ENCODE measurements at places on chromosomes 1 and 21. TPM values are rescaled to one million over a fixed set of nuclear protein-coding genes. Genes with fewer than 3 reads are reported as not detected.

The CHI3L2 gene
- not detected for total RNA-seq

The VAMP3 gene
- 122 TPM for total RNA-seq

The SMYD2 gene
- total RNA-seq: 49.8 TPM

The SDC3 gene
- 21.9 TPM for total RNA-seq

The GPA33 gene
- total RNA-seq: not detected

The COL24A1 gene
- 0.58 TPM for total RNA-seq

The PROK1 gene
- not detected for total RNA-seq

The OR2W3 gene
- not detected for total RNA-seq

The SYCP1 gene
- total RNA-seq: not detected

The PRRX1 gene
- 41.2 TPM for total RNA-seq

The C4BPA gene
- total RNA-seq: not detected

The LYPD8 gene
- not detected for total RNA-seq

The CRYBG2 gene
- total RNA-seq: not detected

The LHX8 gene
- total RNA-seq: not detected

The NMNAT2 gene
- total RNA-seq: 0.53 TPM

The C1orf141 gene
- not detected for total RNA-seq

The RXFP4 gene
- total RNA-seq: not detected

The NR5A2 gene
- total RNA-seq: not detected

The USP33 gene
- total RNA-seq: 35.5 TPM

The ATF3 gene
- total RNA-seq: 3.2 TPM

The UBE2U gene
- not detected for total RNA-seq

The NPHS2 gene
- total RNA-seq: not detected

The CELF3 gene
- total RNA-seq: 0.86 TPM

The KRTAP25-1 gene
- total RNA-seq: not detected

Data from myometrial cell (primary cell).